Heart left ventricle (tissue), 16 donors: ENCODE measurements at places on chromosomes 12 and 14.
A peak's percentile ranks its signal among the peaks of the same experiment; 100 is the strongest.

DNA sequence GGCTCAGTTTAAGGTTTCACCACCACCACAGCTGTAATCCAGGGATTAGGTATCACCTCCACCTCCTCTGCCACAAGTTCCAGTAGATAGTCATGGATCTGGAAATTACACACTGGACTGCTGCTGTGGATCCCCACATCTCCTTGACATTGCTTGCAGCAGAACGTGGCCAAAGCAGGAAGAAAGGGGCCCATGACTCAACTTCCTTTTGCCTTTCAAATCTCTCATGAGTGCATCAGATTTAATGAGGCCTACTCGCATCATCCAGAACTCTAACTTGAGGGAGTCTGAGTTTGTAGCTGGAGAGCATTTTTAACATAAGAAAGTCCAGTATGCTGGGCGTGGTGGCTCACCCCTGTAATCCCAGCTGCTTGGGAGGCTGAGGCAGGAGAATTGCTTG, 29.2 kb upstream of the TMED10 start:
- no peak for DNase-seq

DNA sequence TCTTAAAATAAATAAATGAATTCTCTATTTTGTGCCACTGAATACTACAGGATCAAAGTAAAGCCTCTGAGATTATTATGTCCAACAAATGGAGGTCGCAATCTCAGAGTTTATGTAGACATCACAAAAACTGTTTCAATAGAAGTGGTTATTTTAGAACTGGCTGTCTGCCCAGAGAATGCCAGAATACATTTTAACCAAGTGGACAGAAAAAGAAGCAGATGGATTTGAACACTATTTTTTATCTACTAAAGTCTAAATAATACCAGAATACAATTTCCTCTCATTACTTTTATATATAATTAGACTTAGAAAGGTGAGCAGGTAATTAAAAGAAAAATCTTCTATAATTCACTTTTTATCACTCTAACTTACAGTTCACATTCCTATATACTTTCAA, 118.3 kb downstream of the MED13L start:
- no peak for DNase-seq

- no peak for DNase-seq
These were observed 23.0 kb downstream of the TRIM9 start for GRCh38 chr14:51071857-51072256.

DNA sequence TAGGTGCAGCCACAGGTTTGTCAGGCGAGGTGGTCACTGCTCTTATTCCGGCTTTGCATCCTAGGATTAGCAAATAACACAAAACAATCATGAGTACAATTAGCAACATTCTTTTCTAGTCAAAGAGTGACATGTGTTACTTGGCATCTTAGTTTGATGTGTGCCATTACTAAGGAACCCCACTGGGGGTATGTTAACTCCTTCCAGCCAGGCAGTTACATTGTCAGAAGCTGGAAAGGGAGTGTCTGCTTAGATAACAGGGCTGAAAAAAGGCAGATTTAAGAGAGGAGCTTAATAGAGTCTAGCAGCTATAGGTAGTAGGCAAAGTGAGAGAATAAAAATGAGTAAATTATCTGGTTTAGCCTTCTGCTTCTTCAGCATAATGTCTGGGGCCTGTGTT, 30.5 kb upstream of the METAP2 start:
- DNase-seq: no peak

GRCh38 chr12:105876396-105876927, 262.3 kb downstream of the NUAK1 start:
- no peak for DNase-seq

DNA sequence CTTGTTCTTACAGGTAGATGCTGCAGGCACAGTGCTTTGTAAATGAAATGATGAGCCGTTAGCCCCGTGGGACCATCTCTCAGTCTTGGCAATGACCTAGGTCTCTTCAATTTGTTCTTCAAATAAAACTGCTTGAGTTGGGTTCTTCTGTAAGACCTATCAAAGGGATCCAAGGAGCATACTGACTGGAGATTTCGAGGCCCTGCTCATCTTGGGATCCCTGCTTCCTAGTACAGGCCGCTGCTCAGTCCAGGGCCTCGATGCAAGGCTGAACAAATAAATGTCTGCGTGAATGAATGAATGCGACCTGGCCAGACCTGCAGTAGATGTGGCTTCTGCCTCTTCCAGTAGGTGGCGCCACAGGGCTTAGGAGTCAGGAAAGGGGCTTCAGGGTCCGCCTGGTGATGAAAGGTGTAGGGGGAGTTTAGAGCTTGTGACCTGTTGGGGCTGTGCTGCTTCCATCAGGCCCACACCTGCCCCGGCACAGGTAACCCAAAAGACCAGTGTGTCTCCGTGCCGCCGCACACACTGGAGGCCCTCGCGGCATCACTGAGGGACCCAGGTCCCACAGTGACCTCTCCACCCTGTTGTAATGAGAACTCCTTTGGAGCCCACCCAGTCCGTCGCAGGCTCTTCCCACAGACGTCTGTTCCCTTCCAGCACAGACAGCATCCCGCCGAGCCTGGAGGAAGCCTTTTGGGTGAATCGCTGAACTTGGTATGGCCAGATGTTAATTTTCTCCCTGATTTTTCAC, 4.4 kb downstream of the CACNA1C start:
- DNase-seq: peak; percentile 58

DNA sequence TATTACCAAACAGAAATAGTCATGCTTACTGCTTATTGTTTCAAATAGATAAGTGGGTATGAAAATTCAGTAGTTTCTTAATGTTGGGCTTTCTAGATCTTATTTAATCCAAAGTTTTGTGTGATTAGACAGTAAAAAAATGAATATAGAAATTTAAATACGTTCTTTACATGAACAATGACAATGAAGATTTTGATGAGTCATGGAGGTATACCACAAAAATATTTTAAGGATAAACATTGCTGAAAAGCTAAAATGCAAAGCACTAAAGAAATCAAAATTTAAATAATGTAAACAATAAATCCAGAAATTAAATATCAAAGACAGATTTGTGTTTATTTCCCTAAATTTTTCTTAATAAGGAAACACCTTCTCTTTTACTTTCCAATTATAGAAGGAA, 78.3 kb downstream of the PIK3C2G start:
- no peak for DNase-seq

- DNase-seq: peak; percentile 46
These were observed 74.3 kb downstream of the SUSD6 start for GRCh38 chr14:69685716-69686115.

DNA sequence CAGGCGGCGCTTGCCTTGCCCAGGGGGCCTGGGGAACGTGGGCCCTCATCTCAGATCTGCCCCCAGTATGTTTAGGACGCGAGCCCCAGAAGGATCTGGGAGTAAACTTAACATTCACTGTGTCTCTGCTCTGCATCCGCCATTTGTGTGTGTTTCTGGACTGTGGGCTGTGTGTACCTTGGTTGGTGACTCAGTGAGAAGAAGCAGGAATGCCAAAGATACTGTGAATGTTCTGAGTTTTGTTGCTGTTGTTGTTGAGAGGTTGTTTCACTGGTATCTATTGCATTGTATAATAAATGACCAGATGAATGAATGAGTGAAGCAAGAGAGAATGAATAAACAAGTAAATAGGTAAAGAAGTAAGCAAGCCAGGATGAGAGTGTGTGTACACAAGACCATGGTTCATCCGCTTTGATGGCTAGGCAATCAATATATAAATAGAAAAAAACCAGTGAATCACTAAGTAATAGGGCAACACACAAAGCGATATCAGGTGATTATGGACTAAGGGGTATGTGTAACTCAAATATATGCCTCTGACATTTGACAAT, 20.5 kb downstream of the MEG3 start:
- DNase-seq: no peak

DNA sequence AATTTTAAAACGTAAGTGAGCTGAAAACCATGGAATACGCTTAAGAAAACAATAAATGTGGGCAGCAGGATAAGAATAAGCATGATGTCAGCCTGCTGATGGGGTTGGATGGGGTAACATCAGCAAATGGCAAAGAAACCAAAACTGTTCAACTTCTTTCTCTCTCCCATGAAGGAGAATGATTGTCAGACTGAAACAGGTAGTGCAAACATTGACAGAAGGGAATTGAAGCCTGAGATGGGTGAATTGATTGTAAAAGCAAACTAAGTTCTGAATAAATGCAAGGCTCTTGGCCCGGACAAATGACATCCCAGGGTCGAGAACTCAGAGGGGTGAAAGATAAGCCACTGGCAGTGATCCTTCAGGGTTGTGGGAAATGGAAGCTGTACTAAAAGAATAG, 182.6 kb downstream of the ETV6 start:
- DNase-seq: no peak

DNA sequence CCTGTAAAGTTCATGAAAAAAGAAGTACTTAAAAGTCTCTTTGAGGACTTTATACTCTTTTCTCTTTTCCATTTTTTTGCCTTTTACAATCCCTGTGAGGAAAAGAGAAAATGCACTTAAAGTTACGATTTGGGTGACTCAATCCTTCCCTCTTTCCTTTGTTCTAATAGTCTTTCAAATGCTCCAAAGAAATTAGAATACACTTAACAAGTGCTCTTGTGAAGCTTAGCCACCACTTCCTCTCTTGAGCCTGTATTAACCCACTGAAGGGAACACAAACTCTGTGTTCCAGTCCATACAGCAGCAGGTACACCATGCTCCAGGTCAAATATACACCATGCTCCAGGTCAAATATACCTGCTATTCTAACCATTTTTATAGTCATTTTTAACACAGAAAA, 581.1 kb upstream of the MGAT4C start:
- no peak for DNase-seq

DNA sequence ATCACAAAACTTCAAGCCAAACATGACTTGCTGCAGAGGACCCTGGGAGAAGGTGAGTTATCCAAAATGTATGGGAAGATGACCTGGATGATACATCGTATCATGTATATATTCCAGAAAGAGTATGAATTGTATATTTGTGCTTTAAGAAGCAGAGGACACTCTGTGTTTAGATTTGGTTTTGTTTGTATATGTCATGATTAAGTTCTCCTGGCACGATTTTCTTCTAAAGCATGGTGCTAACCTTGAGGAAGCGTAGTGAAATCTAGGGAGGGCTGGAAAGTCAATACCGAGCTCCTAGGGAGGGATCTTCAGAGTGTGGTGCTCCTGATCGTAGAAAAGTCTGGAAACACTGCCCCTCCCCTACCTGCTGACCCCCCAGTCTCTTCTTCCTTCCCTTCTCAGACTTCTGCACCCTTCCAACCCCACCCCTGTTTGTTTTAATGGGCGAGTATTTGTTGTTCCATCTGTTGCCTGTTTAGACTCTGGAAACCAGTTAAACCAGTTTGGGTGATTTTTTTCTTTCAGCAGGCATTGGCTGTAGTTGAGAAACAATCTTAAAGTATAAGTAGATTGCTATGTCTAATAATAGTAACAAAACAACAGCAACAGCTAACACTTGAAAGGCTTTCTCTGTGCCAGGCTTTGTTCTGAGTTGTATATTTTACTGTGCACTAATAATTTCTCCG, 141.6 kb downstream of the KICS2 start:
- no peak for DNase-seq

GRCh38 chr12:121223292-121224285, 13.7 kb downstream of the P2RX4 start:
- no peak for DNase-seq

- DNase-seq: no peak
These were observed 32.6 kb upstream of the PNMA1 start for GRCh38 chr14:73746520-73747378.

GRCh38 chr12:124655698-124656516, 88.5 kb upstream of the NCOR2 start:
- DNase-seq: peak; percentile 91

- no peak for DNase-seq
These were observed 82.3 kb downstream of the PUS7L start for GRCh38 chr12:43676183-43676813.

GRCh38 chr12:68835333-68835908, 27.4 kb downstream of the MDM2 start:
- no peak for DNase-seq

DNA sequence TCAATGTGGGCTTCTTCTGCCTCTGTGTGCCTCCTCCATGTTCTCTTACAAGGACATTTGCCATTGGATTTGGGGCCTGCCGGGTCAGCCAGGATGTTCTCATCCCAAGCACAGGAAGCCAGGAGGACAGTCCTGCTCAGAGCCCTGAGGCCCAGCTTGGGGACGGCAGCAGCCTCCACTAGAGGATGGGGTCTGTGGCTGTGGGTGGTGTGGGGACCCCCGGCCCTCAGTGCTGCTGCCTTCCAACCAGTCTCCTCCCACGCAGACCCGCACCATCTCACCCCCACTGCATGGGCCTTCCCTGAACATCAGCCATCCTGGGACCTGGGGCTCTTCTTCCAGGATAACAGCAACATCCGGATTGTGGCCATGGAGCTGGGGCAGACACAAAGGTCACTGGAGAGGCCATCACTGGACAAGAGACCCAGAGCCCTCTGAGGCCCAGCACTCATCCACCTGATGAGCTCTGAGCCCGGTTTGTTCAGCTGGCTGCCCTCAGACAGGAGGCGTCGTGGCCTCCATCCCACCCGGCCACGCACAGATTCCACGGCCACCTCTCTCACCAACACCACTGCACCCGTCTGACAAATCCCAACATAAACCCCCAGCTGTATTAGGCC, 56.5 kb upstream of the C14orf180 start:
- DNase-seq: no peak

GRCh38 chr14:69612014-69612782, 802 bp downstream of the SUSD6 start:
- DNase-seq: peak; percentile 49

- DNase-seq: no peak
These were observed 162.1 kb downstream of the C12orf42 start for GRCh38 chr12:103333676-103334075.

GRCh38 chr12:116346741-116347140, 69.2 kb upstream of the MED13L start:
- no peak for DNase-seq

- no peak for DNase-seq
These were observed 340.6 kb downstream of the SEC23A start for GRCh38 chr14:38762426-38762825.

- DNase-seq: peak; percentile 40
These were observed 891 bp downstream of the SPRYD4 start for GRCh38 chr12:56469007-56469930.

GRCh38 chr12:9742661-9743060, 9.8 kb upstream of the CLECL1 start:
- DNase-seq: no peak

DNA sequence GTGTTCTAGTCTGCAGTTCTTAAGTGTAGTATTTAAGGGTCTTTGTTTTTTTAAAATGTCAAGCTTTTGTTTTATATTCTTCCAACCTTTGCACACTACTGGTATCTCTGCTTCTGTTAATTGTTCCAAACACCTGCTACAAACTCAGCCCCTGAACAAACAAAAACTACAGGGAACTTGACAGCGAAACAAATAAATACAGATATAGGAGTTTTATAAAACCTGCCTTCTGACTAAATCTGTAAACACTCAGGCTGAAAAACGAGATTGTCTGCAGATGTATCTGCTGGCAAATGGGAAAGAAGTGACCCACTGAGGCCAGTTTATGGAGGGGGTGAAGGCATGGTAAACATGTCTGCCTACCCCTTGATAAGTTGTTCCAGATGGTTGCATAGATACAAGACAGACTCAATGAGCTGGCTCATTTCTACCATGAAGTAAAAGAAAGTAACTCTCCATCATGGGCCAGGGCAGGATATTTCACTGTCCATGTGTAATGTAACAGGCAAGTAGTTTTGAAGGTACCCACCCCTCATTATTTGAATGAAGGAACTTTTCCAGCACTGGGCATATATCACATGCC, 75.6 kb downstream of the LMO3 start:
- DNase-seq: no peak
